ENCODE measurements at places on chromosomes 11 and 22. TPM values are rescaled to one million over a fixed set of nuclear protein-coding genes. Genes with fewer than 3 reads are reported as not detected.

The PYGM gene
- total RNA-seq = 1.7 TPM

DNA sequence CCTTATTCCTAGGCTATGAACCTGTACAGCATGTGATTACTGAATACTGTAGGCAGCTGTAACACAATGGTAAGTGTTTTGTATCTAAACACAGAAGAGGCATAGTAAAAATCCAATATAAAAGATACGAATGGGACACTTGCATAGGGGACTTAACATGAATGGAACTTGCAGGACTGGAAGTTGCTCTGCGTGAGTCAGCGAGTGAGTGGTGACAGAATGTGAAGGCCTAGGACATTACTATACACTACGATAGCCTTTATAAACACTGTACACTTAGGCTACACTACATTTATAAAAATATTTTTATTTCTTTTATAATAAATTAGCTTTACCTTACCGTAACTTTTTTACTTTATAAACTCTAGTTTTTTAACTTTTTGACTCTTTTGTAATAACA, 81.1 kb downstream of the PGR start:
- no peak for DNase-seq

The RIC3 gene
- total RNA-seq = not detected

- DNase-seq = no peak
These were observed 2.9 kb downstream of the E2F8 start for GRCh38 chr11:19237813-19238212.

The ANGPTL5 gene
- total RNA-seq = not detected
